ENCODE measurements at places on chromosomes 6 and 20.

DNA sequence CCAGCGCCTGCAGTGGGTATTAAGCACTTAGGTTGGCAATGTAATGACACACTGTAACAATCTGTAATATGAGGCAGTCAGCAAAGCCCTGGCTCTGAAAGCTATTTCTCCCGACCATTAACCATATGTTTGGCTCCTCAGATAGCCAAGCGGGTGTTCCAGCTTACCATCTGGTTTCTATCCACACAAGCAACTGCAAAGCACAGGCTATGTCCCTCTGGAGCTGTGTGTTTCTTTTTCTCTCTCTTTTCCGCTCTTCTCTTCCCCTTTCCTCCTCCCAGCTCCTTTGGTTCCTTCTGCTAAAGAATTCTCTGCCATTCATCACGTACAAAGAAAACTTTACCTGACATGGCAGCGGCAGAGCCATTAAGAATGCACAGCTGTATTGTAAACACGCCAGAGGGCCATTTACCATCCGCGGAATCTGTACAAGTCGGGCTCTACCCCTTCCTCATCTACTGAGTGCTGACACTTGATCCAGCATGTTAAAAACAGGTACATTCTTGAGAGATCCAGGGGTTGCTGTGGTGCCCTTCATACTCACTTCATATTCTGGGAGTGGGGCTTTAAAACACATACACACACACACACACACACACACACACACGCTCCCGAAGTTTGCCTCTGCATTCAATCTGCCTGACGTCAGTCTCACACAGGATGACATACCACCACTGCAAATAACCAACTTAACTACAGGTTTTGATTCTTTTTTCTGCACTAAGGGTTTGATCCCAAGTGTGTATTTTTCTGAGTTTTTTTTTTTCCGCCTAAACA, 77.2 kb downstream of the BACH2 start:
- no peak for DNase-seq

GRCh38 chr20:61083431-61083830, 168.6 kb upstream of the CDH4 start:
- DNase-seq: no peak

DNA sequence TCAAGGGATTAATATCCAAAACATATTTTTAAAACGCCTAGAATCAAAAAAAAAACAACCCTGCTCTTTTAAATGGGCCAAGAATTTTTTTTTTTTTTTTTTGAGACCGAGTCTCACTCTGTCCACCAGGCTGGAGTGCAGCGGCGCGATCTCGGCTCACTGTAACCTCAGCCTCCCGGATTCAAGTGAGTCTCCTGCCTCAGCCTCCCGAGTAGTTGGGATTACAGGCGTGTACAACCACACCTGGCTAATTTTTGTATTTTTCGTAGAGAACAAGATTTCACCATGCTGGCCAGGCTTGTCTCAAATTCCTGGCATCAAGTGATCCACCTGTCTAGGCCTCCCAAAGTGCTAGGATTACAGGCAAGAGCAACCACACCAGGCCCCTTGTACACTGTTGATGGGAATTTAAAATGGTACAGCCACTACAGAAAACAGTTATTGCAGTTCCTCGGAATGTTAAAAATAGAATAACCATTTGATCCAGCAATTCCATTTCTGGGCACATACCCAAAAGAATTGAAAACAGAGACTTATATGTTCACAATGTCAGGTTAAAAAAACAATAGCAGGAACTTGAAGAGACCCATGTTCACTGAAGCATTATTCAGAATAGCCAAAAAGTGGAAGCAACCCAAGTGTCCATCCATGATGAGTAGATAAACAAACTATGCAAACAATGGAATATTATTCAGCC, 3.1 kb upstream of the MYL9 start:
- no peak for DNase-seq

- no peak for DNase-seq
These were observed 95.3 kb upstream of the STMND1 start for GRCh38 chr6:17006543-17006942.

DNA sequence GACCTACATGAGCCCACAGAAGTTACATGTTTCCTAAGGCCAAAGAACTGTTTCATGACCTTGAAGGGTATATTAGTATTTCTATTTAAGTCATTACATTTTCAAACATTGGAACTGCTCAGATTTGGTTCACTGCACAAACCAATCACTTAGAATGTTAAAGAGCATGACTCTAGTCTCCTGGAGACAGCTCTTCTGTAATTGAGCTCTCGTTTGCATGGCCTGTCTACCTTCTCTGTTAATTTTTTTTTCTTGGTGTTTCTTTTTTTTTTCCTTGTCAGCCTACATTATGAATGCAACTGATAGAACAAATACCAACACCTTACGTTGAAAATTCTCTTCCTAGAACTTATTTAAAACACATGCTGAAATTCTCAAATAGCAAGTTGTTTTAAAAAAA, 860.2 kb upstream of the MAP3K7 start:
- no peak for DNase-seq

- no peak for DNase-seq
These were observed 210.2 kb upstream of the ECI2 start for GRCh38 chr6:4345543-4345942.

- DNase-seq: peak; percentile 86
These were observed 635 bp upstream of the C20orf203 start for GRCh38 chr20:32674362-32674789.

GRCh38 chr6:149436647-149437046, 36.6 kb downstream of the SUMO4 start:
- DNase-seq: peak; percentile 4

GRCh38 chr6:131124336-131125071, 10.8 kb upstream of the AKAP7 start:
- DNase-seq: no peak

DNA sequence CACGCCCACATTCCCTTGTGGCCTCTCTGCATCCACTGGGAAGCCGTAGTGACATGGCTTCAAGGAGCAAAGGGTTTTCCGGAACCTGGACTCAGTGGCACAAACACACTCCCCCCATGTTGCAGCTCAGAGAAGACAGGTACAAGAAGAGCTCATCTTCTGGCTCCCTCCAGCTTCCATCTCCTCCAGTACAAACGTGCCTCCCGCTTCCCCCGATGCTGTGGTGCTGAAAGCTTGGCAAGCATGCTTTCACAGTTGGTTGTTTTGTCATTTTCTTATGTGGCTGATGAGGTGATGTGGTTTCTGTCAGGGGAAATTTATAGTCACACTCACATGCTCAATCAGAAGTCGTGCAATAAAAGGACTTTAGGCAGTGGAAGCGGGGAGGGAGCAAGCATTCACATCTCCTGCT, 258.5 kb downstream of the KIF16B start:
- DNase-seq: no peak

- DNase-seq: no peak
These were observed 13.1 kb downstream of the FUCA2 start for GRCh38 chr6:143498428-143498827.

GRCh38 chr6:136696783-136697364, 95.4 kb downstream of the MAP3K5 start:
- DNase-seq: no peak

- no peak for DNase-seq
These were observed 34.7 kb upstream of the YWHAB start for GRCh38 chr20:44850837-44851236.

- no peak for DNase-seq
These were observed 70.3 kb downstream of the SESN1 start for GRCh38 chr6:109024368-109024767.

- peak; percentile 64 for DNase-seq
These were observed at the start of gene EPHA7 for GRCh38 chr6:93419304-93420162. Gene EPHA7 (minus strand): TSS chr6:93419559. CDS start chr6:93419341, 218 bp downstream.

DNA sequence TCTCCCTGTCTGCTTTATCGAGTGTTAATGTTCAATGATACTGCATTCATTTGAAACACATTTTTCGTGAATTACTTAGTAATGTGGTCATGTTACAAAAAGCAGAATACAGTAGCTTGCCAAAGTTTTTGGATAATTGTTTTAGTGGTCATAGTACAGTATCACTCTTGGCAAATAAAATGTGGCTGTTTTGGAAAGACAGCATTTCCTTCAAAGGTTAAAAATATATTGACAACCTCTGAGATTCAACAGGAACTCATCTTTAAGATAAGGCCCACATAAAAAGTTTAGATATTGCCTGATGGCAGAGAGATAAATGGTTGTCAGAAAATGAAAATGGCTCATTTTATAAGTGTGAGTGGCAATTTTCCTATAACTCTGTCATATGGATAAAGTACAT, 297.7 kb upstream of the MAN1A1 start:
- no peak for DNase-seq

DNA sequence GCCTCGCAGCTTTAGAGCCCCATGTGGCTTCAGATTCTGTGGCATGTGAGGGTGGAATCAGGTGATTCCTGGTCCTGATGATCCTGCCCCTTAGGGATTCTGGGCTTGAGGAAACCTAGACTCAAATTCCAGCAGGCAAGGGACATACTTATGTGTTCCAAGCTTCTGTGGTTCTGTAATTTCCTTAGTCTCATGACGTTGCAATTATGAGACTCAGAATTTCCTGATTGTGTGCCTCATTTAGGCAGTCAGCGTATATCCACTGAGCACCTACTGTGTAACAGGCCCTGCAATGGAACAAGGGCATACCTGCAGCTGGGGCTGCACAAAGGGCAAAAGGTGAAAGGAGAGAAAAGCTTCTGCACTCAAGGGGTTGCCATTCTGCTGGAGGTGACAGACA, 11.6 kb upstream of the BPIFB4 start:
- DNase-seq: no peak

GRCh38 chr6:126040826-126041225, 54.5 kb downstream of the TRMT11 start:
- DNase-seq: no peak

GRCh38 chr6:151875524-151875923, 68.0 kb downstream of the ESR1 start:
- no peak for DNase-seq

- DNase-seq: no peak
These were observed 10.3 kb downstream of the FILIP1 start for GRCh38 chr6:75483136-75483952.

- DNase-seq: no peak
These were observed 21.9 kb downstream of the TREML1 start for GRCh38 chr6:41132254-41132653.

GRCh38 chr20:35888657-35889056, 65.6 kb downstream of the SCAND1 start:
- DNase-seq: no peak

GRCh38 chr6:163745536-163746400, 331.2 kb downstream of the QKI start:
- DNase-seq: no peak

GRCh38 chr6:157229132-157229618, 94.1 kb downstream of the TMEM242 start:
- DNase-seq: no peak

- peak; percentile 54 for DNase-seq
These were observed 29.0 kb upstream of the TBPL1 start for GRCh38 chr6:133923938-133924593.
